ENCODE measurements at places on chromosomes 5 and 9.

- DNase-seq, result no peak
Measured at GRCh38 chr5:106017243-106017857, 1653.4 kb downstream of the EFNA5 start.

DNA sequence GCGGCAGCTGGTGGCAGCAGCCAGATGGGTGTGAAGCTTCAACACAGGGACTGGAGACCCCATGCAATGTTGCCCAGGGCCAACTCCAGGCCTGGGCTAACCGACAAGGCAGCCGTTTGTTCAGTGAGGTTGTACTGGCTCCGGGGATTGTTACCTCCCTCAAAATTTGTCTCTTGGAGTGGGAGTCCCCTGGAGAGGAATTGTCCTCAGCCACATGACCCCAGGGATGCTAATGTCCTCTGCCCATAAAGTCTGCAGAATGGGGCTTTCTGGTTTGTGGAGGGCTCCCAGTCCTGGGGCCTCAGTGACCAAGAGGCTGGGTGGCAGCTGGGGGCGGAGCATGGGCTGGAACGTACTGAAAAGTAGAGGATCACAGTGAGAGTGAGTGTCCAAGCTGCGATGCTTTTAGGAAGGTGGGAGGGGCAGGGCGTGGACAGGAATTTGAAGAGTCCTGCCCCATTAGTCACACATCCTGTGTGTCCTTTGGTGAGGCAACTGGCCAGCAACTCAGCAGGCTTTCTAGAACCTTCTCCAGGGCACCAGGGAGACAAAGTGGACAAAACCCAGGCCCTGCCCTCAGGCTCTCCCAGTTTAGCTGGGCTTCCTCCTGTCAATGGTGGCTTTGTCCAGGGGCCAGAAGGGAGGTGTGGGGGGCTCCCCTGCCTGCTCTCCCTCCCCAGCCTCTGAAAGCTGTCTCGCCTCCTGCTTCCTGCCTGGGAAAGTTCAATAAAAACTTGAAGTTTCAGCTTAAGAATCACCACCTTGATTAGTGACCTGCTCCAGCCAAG, 114.0 kb downstream of the NSG2 start:
- DNase-seq, result no peak

DNA sequence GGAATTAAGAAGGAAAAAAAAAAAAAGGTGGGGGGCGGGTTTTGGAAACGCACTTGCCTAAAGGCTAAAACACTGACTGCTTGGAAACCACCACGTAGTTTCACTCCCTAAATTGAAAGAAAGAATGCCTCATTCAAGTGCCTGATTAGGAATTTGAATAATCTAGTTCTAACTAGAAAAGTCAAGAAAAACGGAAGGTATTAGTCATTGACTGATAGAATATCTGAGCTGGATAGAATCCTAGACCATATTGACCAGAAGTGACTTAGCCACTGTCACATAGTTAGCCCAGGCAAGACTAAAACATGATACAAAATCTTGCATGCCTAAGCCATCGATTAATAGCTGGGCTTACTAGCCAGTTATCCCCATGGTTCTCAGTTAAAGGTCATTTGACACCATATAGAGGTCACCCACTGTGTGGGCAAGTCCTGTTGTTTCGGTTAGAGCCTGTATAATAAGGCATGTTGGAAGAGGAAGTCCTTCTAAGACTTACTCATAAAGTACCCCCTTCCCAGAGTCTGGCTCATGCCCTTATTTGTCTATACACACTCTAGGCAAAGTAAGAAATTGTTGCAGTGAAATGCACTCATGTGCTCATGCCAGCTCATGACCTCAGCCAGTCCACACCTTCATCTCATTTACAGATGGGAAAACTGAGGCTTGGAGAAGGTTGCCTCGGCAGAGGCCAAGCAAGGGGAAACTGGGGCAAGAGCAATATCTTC, 40.2 kb downstream of the SH3RF2 start:
- no peak for DNase-seq

GRCh38 chr9:33818167-33818846, 1.3 kb downstream of the UBE2R2 start:
- DNase-seq, result no peak

DNA sequence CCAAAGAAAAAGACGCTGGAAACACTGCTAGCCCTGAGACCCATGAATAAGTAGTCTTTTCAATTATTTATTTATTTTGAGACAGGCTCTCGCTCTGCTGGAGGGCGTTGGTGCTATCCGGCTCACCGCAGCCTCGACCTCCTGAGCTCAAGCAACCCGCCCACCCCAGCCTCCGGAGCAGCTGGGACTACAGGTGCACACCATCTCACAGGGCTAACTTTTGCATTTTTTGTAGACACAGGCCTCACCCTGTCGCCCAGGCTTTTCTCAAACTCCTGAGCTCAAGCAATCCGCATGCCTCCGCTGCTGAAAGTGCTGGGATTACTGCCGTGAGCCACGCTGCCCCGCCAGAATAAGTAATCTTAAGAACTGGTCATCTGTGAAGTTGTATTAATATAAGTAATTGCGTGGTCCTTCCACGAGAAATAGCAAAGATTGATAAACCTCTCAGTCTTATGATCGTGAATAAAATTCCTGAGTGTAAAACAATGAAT, 1.6 kb downstream of the ANXA2R start:
- no peak for DNase-seq
